ENCODE measurements at places on chromosomes 2 and 18. TPM values are rescaled to one million over a fixed set of nuclear protein-coding genes. Genes with fewer than 3 reads are reported as not detected.

The RGPD3 gene
- total RNA-seq, result 0.18 TPM

The MOGAT1 gene
- not detected for total RNA-seq

The EXOC6B gene
- total RNA-seq, result 29.7 TPM

The RUFY4 gene
- not detected for total RNA-seq

The HOXD1 gene
- total RNA-seq, result not detected

The TLX2 gene
- total RNA-seq, result not detected

The MAP3K19 gene
- total RNA-seq, result not detected

The PCARE gene
- not detected for total RNA-seq

The ALPP gene
- not detected for total RNA-seq

The CD8B2 gene
- not detected for total RNA-seq

The UGT1A10 gene
- total RNA-seq, result not detected

The CNRIP1 gene
- 25.6 TPM for total RNA-seq

The DES gene
- 4.3 TPM for total RNA-seq

The TXNDC2 gene
- total RNA-seq, result 0.18 TPM
